ENCODE measurements at places on chromosomes 2 and 18. TPM values are rescaled to one million over a fixed set of nuclear protein-coding genes. Genes with fewer than 3 reads are reported as not detected.

COL3A1 gene
- 188 TPM for total RNA-seq

FAM117B gene
- total RNA-seq, result 9.8 TPM

MC4R gene
- not detected for total RNA-seq

GREB1 gene
- 0.90 TPM for total RNA-seq

NEU2 gene
- not detected for total RNA-seq

ALPP gene
- 9.5 TPM for total RNA-seq

PLA2R1 gene
- 9.0 TPM for total RNA-seq

CRACDL gene
- total RNA-seq, result 33.3 TPM
